ENCODE measurements at places on chromosomes 7 and 10.

GRCh38 chr7:1323178-1324027 is 90.7 kb downstream of the UNCX start:
- peak; percentile 6 for ATAC-seq

DNA sequence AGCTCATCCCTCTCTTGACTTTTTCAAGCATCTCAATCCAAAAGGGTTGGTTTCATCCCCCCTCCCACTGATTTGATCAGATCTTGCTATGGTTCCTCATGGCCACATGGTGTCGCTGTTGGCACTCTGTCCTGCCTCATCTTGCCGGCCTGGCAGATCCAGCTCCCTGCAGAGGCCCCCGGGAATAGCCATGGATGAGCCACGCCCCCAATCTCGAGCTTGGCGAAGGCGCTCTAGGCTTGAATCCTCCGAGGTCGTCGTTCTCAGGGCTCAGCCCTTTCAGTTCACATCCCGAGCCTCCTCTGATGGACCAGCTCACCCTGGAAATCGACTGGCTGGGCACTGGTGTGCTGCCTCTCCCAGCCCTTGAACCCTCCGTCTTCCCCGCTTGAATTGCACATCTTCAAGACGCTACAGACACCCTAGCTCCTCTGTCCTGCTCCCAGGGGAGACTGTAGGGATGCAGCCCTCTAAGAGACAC is 628.7 kb downstream of the TYW1 start:
- peak; percentile 74 for ATAC-seq

DNA sequence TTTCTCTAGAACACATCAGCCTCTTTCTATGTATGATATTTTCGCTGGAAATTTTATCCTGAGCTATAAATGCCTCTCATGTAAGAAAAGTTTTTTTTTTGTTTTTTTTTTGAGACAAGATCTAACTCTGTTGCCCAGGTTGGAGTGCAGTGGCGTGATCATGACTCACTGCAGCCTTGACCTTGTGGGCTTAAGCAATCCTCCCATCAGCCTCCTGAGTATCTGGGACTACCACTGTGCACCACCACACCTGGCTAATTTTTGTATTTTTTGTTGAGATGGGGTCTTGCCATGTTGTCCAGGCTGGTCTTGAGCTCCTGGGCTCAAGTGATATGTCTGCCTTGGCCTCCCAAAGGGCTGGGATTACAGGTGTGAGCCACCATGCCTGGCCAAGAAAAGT is 80.4 kb downstream of the ADK start:
- ATAC-seq, result 0 out of 3 replicates have a peak, but pooled peaks have one; percentile 19

GRCh38 chr7:68963552-68963951 is 634.7 kb upstream of the AUTS2 start:
- peak; percentile 81 for ATAC-seq

DNA sequence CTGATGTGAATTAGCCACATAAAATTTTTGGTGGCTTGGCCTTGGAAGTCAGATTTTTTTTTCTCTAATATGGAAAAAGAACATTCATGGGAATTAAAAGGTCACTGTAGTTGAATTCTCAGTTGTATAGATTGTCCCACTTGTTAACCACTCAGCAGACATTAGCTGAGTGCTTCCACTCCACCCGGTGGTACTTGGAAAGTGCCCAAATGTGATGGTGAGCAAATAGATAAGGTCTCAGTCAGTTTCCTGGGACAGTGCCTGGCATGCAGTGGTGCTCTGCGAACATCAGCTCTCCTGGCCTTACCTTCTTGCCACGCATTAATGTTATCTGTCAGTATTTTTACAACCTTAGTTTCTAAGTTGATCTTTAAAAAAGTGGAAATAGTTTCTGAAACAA is 1.4 kb downstream of the ATP5F1C start:
- ATAC-seq, result no peak

- ATAC-seq, result peak; percentile 30
These were observed 283.7 kb downstream of the ZEB1 start for GRCh38 chr10:31602541-31603234.

GRCh38 chr7:114083166-114084001 is 164.6 kb upstream of the PPP1R3A start:
- no peak for ATAC-seq

DNA sequence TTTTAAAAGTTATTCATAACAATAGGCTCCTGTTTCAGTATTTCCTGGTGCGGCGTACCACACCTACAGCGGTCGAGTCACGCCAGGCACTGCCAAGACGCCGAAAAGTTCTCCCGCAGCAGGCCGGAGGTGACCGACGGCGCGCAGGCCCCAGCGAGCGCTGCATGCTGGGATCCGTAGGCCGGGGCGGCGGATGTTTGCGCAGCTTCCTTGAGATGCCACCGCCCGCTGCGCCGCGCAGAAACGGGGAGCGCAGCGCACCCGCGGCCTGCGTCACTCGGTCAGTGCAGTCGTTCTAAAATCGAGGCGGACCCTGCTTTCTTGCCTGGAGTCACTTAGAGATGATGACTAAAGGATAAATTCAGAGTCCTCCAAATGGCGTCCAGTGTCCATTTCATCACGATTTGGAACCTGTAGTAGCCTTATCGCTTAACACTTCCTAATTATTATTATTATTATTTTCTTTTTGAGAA is 1.3 kb upstream of the KIF11 start:
- peak; percentile 87 for ATAC-seq

DNA sequence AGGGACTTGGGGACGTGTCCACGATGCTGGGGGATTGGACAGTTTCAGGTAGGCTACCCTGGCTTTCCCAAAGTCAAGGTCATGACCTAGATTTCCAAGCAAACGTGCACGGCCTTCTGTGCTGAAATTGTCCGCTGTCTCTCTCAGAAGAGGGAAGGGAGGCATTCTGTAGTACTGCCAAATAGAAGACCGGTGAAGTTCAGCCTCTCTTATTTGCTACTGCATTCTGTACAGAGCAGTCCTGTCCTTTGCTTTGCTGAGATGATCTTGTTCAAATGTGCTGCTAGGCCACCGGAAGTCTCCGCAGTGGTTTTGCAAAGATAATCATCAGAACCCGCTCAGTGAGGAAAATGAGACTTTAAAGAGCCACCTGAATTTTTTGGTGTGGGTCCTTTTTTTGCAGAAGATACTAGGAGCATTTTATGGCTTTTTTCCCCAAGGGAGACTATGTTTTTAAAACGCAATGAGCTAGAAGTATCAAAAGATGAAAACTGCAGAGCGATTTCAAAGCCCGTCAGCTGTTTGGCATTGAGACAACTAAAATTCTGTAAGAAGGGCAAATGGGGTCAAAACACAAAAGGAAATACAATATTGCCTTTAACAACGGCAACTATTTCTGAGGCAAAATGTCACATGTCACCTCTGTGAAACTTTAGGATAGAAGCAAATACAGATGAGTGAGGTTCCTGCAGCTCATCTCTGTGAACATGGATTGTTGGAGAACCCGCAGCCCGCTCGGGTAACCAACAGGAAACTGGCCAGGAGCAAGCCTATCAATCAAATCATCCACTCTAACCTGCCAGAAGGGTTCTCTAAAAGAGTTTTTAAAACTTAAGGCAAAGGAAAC is 1.3 kb upstream of the NMT2 start:
- no peak for ATAC-seq

DNA sequence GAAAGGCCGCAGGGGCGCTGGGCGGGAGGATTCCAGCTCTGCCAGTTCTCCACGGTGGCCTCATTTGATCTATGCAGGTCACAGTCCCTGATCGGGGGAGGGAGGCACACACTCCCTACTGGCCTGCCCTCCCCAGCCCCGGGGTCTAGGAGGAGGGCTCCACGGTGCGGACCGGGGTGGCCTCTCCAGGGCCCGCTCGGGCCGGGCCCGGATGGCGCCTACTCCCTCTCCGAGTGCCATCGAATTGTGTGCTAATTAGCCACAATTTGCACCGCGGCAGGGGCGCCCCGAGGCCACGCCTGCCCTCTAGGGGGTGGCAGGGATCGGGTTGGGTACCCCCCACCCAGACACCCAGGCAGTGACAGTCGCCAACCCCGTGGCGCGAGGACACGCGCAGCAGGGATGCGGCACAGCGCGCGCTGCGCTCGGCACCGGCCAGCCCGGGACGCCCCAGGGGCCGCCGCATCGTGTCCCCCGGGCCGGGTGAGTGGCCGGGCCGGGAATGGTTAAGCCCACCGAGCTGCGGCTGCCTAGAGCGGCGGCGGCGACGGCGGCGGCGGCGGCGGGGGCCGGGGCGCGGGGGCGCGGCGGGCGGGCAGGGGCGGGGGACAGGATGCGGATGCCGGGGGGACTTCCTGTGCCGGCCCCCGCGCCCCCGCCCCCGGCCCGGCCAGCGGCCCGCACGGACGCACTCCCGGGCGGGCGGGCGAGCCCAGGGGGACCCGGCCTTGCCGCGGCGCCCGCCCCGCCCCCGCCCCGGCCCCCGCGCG is at the start of gene ZNF853:
ZNF853 (plus strand) TSS at position 658 of the 770 bp plus-strand sequence. CDS start 565 bp downstream, outside the sequence.
- peak; percentile 55 for ATAC-seq

DNA sequence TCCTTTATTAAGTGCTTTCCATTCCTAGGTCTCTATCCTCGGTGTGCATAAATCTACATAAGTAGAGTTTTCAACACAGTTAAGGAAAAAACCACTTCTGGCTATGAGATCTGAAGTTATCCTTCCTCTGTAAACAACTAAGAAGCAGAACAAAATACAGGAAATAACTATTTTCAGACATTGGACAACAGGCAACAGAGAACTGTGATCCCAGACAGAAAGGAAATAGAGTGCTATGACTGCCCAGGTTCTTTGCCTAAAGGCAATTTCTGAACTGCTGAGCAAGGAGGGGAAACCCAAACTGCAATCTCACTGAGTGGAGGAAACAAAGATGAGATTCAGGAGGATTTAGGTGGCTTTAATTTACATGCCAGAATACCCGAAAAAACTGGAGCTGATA is 285.4 kb downstream of the SNX13 start:
- ATAC-seq, result no peak

DNA sequence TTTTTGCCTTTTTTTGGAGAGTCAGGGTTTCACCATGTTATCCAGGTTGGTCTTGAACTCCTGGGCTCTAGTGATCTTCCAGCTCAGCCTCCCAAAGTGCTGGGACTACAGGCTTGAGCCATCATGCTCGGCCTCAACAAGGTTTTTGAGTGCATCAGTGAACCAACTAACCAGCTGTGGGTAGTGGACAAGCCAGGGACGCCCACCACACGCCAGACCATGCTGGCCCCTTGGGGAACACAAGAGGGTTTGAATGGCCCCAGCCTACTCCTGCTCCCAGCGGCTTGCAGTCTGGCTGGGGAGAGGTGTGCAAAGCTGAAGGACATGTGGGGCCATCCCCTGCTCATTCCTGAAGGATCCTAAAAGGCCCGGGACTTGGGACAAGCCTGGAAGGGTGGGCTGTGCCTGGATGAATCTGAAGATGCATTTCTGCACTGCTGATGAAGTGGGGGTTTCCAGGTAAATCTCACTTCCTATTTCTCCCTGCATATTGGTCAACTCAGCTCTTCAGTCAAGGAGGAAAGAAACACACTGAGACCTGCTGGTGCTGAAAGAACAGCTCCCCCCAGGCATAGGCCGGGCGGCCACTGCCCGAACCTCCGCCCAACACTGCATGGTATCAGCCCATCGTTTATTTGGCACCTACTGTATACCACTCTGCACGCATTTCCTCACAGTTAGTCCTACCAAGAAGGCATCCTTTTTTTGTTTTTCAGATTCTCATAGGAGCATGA is 6.9 kb downstream of the MMD2 start:
- ATAC-seq, result peak; percentile 55

DNA sequence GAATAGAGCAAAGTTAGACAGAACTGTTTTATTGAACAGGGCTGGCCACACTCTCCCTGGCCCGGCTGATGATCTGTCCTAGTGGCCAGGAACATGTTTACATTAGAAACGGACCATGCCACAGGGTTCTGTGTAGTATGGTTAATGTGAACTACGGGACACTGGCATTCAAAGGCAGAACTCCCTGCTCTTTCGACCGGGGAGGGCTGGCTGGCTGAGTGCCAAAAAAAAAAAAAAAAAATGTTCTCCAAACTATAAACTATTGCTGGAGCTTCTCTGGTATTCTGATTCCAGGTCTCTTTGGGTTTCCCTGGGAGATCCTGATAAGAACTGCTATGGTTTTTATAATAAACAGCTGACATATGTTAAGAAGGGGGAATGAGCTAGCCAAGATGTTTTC is 1262.6 kb upstream of the SORCS1 start:
- peak; percentile 33 for ATAC-seq

- ATAC-seq, result no peak
These were observed 33.6 kb upstream of the GUSB start for GRCh38 chr7:66015440-66016130.

DNA sequence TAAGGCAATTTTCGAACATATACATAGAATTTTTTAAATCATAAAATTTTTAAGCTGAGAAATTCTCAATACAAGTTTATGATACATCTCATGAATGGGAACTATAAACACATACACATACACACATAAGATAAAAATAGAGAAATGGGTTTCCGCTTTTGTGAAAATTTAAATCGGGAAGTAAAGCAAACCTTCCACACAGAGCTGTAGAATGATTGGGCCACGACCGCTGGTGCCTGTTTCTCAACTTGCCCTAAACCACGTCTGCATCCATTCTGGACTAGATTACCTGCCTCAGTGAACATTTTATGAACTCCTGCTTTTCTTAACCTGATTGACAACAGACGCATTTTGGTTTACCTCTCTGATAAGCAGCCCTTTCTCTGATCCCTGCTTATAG is 264.4 kb downstream of the SKAP2 start:
- no peak for ATAC-seq

GRCh38 chr7:82382276-82382675 is 61.3 kb downstream of the CACNA2D1 start:
- ATAC-seq, result no peak

GRCh38 chr7:131753620-131754222 is 197.3 kb upstream of the PODXL start:
- ATAC-seq, result peak; percentile 74

DNA sequence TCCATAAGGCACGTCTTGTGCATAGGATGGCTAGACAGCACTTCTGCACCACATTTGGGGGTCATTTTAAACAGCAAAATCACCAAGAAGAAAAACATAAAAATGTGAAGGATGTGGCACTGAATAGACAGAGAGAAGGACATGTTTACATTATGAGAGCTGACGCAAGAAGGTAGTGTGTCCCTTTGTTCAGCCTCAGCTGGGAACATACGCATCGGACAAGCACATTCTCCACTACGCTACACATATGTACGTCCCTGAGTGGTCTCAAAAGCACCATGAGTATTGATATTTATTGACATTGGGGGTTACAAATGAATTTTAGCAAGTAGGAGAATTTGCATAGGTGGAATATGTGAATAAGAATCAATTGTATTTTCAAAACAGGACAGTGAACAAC is 20.2 kb downstream of the DDC start:
- no peak for ATAC-seq

DNA sequence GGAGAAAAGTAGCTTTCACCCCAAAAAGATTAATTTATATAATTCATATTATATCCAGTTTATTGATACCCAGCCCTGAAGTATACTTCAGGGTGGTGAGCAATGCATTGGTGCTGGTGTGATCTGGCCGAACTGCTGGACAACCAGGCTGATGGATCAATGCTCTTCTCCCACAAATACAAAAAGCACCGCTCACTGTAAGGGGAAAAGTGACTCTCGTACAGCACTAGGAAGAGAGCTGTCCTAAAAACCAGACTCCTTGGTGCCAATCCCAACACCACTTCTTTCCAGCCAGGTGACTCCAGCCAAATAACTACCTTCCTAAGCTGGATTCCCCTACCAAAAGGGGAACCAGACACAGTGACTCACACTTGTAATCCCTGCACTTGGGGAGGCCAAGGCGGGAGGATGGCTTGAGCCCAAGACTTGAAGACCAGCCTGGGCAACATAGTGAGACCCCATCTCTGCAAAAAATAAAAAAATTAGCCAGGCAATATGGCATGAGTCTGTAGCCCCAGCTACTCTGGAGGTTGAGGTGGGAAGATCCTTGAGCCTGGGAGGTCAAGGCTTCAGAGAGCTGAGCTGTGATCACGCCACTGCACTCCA is 13.1 kb upstream of the TNPO3 start:
- no peak for ATAC-seq
